GM19239 (cell line): ENCODE measurements at places on chromosomes 16 and 17.

DNA sequence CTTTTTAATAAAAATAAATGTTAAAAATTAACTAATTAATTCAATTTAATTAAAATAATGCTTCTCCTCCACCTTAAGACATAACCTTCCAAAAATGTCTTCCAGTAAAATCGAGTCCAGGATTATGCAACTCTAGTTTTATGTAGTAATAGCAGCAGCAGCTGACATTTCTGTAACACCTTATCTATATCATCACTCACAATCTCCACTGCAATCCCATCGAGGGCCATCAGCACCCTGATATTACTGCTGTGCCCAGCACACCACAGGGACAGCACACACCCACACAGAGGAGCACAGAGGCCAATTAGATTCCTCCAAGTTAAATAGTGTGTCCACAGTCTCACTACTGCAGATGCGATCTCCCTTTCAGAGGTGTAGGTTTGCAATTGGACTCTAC is 2.9 kb downstream of the RPH3AL start:
- no peak for DNase-seq

DNA sequence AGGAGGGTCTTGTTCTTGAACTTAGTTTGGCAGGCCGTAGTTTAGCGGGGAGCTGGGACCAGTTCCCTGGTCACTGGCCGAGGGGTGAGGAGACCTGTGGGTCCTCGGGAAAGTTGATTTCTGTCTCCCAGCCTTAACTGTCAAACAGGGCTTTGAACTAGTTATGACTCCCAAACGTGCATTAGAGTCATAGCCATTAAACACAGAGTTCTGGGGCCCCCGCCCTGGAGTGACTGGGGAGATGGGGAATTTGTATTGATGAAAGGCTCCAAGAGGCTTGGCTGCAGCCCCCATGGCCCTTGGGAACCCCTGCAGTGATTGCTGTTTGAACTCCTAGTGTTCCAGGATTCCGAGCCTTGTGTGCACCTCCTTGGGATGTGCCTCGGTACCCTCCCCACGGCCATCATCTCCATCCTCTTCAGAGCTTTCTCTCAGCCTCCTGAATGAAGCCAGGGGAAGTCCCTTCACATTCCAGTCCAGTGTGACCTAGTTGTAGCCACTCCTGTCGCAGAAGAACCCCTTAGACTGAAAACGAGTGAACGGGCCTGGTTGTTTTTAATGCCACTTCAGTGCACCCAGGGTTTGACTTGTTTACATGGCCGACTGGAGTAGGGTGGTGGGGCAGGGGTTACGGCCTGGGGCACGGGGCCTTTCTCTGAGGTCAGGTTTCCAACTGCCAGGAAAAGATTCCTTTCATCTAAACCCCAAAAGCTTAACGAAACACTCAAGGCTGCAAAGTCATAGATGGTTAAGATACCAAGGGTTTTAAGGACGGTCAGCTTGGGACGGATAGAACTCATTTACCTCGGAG is 1.4 kb downstream of the MPRIP start:
- no peak for DNase-seq

DNA sequence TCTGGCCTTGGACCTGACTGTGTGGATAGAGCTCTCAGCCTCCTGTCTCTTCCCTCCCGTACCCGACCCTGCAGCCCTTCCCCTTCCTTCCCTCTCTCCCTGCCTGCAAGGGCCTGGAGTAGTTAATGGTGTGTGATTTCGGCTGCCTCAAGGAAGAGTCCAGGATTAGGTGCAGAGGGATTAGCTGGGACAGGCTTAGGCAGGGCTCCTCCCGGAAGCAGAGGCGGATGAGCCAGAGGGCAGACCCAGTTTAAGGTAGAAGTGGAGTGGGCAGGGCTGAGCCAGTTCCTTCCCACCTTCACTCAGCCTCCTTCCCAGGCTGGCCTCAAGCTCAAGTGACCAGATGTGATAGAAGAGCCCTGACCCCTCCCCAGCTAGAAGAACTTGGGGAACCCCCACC is 16.8 kb downstream of the GUCY2D start:
- no peak for DNase-seq

- DNase-seq, result no peak
Measured at GRCh38 chr17:39548494-39549225, 59.1 kb downstream of the NEUROD2 start.

- peak; percentile 21 for DNase-seq
Measured at GRCh38 chr16:13923703-13924298, 3.8 kb downstream of the ERCC4 start.

DNA sequence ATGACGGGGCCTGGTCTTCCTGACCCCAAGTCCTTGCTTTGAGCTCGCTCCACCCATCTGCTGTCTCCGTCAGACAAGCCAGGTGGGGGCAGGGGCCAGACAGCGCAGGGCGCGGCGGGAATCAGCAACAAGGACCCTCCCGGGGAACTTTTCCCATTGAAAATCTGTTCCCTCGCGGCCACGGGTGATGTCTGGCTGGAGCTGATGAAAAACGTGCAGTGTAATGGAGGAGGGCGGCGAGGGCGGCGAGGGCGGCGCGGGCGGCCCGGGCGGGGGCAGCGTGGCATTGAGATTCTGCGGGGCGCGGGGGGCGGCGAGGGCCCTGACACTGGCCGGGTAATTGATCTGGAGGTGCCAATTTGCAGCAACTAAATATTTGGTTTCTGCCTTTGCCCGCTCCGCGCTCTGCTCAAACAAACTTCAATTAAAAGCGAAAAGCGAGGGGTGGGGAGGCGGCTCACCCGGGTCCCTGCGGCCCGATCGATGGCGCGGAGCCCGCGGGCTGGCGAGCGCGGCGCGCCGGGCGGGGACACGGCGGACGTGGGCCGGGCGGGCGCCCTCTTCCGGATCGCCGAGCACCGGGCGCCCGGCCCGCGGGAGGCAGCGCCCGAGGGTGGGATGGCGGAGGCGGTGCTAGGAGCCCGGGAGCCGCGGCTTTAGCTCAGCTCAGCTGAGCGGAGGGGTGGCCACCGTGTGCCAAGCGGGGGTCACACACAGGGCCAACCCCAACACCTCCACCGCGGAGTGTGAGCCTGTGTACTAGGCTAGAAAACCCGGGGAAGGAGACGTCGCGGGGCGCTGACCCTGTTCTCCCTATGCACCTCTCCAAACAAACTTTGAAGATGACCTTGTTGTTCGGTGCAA is 32.4 kb downstream of the DCAKD start:
- no peak for DNase-seq

GRCh38 chr17:42392692-42393415 is 4.6 kb upstream of the STAT3 start:
- peak; percentile 51 for DNase-seq

DNA sequence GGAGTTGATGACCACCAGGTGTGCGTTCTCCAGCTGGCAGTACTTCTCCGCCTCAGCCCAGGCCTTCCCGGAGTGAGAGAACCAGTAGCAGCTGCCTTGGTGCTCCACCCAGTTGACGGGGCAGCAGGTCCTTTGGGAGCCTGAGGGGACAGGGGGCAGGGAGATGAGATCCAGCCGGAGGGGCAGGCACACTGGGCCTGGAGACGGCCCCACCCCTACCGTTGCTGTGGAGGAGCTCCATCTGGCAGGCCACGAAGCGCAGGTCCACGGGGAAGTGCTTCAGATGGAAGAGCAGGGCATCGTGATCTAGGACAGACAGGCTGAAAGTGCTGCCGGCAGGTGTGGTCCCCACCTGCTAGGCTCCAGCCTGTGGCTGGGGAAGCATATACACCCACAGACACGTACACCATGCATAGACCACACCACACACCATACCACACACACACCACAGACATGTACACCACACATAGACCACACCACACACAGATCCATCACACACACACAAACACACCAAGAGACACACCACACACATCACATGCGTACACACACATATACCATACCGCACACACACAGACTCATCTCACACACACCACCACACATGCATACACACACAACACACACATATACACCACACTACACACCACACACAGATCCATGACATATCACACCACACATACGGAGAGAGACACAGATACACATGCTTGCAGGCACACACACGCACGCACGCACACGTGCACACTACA is 7.4 kb downstream of the ASGR2 start:
- no peak for DNase-seq

DNA sequence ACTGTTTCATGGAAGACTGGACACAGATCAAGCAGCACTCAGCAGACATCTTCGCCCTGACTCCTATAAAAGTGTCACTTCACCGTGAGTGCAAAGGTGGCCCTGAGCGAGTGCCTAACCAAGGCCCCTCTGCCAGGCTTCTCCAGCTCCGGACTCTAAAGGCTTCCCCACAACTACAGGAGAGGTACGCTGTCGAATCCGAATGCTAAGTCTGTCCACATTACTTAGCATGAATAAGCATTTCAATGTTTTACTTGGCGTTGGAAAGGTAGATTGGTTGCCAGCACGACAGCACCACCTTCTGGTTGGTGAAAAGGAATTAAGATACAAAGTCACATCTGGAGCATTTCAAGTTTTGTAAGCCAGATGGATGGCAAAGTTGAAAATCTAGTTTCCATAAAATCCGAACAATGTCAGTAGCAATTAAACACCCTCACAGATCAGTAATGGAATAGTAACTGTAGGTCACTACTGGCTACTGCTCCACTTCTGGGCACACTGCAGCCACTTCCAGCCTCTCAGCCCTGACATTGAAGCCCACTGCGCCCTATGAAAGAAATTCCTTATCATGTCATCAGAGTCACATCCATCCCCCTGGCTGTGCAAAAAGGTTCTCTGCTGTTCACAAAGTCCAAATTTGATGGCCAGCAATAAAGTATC is 100.9 kb downstream of the PARN start:
- peak; percentile 44 for DNase-seq

DNA sequence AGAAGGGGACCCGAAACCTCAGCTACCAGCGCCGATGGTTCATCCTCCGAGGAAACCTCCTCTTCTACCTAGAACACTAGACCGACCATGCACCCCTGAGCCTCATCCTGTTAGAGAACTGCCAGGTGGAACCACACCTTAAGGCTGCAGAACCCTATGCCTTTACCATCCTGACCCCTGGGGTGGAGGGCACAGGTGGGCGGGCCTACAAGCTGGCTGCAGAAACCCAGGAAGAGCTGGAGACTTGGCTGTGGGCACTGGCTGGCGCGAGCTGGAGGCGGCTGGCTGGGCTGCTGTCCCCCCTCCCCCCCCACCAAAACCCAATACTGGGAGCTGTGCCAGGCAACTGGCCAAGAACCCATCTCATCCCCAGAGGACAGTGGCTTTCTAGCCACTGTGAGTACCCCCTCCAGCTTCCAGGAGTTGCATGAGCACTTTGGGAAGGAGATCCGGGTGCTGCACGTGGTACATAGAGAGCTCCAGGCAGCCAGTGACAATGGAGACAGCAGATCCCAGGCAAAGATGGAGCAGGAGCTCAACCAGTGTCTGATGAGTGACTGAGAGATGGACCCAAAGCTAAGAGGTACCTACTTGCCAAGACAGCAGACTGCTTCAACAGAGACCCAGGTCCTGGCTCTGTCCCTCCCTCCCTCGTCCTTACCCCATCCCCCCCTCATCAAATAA is 1.4 kb upstream of the CD2BP2 start:
- DNase-seq, result no peak

DNA sequence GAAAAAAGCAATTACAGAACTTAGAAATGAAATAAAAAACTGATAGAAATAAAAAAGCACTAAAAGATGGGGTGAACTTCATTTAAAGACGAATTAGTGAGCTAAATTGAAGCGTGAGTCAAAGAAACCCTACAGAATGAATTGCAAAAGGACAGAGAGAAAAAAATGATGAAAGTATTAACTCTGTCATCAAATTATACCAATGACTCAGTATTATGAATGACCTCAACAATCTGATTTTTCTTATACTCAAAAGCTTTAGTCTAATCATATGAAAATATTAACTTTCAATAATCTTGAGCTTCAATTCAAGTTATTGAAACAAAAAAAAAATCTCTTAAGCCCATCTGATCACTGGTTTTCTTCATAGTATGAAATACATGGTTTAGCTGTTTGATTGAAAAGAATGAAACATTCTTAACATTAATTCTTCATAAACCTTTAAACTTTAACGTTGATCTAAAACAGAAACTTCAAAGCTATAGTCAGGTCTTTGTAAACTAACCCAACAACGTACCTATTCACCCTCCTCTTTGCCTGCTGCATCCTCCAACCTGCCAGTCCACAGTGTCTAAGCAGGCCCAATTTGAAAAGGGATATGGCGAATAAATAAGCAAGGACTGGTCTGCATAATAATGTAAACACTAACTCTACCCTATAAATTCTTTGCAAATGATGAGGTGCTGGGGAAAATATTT is 6.6 kb downstream of the ABCA5 start:
- no peak for DNase-seq

- DNase-seq, result peak; percentile 65
Measured at GRCh38 chr16:3094289-3095027, 4.6 kb downstream of the ZSCAN10 start.

DNA sequence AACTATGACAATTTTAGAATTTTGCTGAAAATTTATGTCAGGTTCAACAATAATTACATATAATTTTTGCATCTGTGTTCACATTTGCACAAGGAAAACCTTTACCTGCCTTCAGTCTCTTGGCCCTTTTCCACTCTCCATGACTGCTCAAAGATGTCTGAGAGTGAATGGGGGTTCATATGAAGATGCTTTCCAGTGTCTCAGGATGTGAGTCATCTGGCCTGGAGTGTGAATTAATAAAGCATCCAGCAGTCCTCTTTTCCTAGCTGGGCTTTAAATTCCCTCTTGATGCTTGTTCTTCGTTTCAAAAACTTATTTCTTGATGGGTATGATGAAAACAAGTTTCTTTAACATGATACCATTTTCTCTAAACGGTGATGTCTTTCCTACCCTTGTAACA is 99.9 kb downstream of the CDK5R1 start:
- no peak for DNase-seq

GRCh38 chr16:62568926-62569325 is 532.7 kb upstream of the CDH8 start:
- DNase-seq, result no peak

DNA sequence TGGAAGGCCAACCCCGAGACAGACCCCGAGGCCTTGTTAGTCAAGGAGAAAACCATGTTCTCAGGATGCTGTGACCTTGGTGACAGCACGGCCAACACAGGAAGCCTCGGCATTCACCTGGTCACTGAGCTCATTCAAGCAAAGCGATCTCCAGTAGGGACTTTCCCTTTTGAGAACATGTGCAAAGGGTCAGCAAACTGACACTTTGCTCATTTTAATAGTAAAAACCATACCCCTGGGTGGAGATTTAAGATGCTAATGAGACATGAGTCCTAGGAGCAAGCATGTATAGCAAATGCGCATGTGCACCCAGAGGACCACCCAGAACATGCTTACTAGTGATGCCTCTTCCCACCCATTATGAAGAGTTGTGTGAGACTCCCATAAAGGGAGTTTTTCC is 5.7 kb upstream of the SULT1A2 start:
- DNase-seq, result no peak

DNA sequence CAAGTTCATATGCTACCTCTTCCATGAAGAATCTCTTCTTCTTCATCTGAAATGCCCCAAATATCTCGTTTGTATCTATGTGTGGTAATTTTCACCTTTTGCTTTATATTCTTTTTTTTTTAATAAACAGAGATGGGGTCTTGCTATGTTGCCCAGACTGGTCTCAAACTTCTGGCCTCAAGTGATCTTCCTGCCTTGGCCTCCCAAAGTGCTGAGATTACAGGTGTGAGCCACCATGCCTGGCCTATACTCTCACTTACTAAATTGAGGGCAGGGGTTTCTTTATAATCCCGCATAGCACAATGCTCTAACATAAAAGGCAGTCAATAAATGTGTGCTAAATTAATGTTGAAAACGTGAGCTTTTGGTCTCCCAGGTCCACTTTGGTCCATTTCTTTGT is 30.6 kb downstream of the RNF43 start:
- no peak for DNase-seq
